ENCODE measurements at places on chromosomes 1 and 21. TPM values are rescaled to one million over a fixed set of nuclear protein-coding genes. Genes with fewer than 3 reads are reported as not detected.

The PTP4A2 gene
- total RNA-seq, result 170 TPM

The CEPT1 gene
- total RNA-seq, result 7.9 TPM

The KRTAP13-2 gene
- not detected for total RNA-seq

The CELA2B gene
- not detected for total RNA-seq

The NBL1 gene
- total RNA-seq, result 36.5 TPM

The C1orf185 gene
- total RNA-seq, result not detected
